Spinal cord (tissue), 10 donors: ENCODE measurements at places on chromosomes 6 and 20.
A peak's percentile ranks its signal among the peaks of the same experiment; 100 is the strongest.

GRCh38 chr6:34145161-34146020 is 496 bp downstream of the GRM4 start:
- DNase-seq: peak; percentile 83

DNA sequence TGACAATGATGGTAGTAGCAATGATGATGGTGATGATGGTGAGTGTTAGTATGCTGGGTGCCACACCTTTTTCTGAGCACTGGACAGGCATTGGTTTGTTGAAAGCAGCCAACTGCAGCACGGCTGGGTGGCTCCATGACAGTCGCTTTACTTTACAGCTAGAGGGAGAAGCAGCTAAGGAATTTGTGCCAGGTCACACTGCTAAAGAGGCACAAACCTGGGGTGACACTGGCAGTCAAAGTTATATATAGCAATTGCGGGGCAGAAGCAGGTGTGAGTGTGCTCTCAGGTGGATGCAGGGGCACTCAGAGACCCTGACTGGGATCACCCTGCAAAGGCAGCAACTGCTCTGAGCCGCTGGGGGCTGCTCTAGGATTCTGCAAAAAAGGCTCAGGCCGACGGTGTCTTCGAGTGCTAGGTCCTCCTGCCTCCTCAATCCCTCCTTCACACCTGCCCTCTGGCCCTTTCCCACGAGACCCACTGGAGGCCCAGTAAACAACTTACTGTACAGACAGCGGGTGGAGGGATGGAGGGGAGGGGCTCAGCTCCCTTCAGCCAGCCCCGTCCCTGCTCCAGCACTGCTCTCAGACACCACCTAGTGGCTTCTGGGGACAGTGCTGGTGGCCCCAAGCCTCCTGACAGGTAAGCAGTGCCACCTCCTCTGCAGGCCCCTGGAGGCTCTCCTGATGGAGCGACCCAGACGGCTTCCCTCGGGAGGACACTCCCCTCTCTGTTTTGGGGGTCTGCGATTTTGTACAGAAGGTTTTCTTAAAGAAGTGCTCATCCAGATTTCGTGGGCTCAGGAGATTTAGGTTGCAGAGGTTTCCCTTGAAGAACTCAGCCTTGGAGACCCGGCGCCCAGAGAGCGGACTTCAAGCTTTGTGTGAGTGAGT is 4.4 kb upstream of the RPS21 start:
- DNase-seq: no peak

- DNase-seq: no peak
These were observed 16.0 kb upstream of the NKX2-2 start for GRCh38 chr20:21529863-21530262.

DNA sequence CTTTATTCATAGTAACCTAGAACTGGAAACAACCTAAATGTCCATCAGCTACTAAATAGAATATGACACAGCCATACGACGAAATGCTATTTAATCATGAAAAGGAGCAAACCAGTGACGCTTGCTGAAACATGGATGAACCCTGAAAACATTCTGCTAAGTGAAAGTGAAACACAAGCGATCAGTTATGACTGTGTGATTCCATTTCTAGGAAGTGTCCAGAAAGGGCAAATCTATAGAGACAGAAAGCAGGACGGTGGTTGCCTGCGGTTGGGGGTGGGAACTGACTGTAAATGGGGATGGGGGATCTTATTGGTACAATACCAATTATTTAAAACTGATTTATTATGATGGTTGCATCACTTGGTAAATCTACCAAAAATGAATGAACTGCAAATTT is 126.8 kb downstream of the IPCEF1 start:
- no peak for DNase-seq

- no peak for DNase-seq
These were observed 90.3 kb downstream of the FYN start for GRCh38 chr6:111782887-111783466.
